ENCODE measurements at places on chromosomes 7 and 10.

- no peak for DNase-seq
Measured at GRCh38 chr10:95431900-95432342, 129.2 kb downstream of the SORBS1 start.

- DNase-seq = no peak
Measured at GRCh38 chr7:143416565-143417149, 8.0 kb upstream of the EPHA1 start.

GRCh38 chr7:129918922-129919321 is 33.8 kb downstream of the UBE2H start:
- DNase-seq = no peak

- DNase-seq = no peak
Measured at GRCh38 chr10:21832821-21833130, 170.8 kb downstream of the DNAJC1 start.

DNA sequence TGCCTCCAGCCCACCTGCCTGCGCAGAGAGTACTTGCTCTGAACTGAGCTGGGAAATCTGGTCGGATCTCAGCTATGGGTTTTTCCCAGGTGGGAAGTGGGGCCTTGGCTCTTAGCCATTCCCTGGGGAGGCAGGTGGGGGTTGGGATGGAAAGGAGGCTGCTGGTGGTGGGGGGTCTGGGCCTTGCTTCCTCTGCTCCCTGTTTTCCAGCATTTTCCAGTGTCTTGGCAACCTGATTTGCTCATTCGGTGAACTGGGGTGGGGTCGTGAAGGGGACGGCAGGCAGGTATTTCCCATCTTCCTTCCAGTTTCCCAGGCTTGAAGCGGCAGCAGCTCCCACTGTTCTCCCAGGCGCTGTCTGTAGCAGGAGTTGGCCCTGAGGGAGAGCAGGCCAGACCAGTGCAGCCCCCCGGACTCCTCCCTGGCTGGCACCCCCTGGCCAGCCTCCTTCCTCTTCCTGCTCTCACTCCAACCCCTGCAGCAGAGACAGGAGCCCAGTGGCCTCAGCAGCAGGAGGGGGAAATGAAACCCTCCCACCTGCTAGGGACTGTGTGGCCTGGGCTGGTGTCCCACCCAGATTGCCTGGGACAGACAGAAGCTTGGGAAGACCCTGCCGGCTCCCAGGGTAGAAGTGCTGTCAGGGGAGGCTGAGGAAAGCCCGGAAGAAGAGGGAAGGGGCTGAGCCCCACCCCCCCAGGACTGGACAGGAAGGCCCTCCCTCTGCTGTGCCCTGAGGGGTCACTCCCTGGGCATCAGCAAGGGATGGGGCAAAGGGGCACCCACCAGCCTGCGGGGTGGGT is 6.6 kb downstream of the TRIM8 start:
- no peak for DNase-seq

GRCh38 chr10:26859241-26860101 is 1.3 kb downstream of the ABI1 start:
- DNase-seq = no peak

DNA sequence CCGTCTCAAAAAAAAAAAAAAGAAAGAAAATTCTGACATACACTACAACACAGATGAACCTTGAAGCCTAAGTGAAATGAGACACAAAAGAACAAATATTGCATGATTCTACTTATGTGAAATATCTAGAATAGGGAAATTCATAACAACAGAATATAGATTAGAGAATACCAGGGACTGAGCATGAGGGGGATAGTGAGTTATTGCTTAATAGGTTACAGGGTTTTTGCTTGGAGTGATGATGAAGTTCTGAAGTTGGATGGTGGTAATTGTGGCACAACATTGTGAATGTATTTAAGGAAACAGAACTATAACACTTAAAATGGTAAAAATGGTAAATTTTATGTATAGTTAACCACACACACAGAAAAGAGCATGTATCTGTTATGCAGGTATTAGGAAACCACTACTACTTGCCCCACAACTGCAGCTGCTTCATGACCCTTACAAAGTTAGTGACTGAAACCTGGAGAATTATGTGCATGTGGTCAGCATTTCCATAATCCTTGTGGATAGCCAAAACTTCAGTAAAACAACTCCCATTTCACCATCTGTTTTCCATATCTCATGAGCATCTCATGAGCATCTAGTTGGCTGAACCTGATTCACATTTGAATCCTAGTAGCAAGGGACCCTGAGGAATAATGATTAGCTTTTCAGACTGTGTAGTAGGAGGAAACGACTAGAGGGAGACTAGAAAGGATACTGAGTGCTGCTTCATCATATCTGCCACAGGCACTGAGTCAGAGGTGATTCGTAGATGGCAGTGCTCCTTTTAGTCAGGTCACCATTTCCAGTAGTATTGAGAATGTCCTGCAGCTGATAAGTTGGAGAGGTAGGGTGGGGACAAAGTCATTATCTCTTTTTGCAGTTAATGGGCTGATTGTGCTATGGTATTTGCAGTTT is 26.3 kb downstream of the SAMD8 start:
- DNase-seq = no peak

- DNase-seq = no peak
Measured at GRCh38 chr10:3774814-3775695, 10.0 kb downstream of the KLF6 start.

DNA sequence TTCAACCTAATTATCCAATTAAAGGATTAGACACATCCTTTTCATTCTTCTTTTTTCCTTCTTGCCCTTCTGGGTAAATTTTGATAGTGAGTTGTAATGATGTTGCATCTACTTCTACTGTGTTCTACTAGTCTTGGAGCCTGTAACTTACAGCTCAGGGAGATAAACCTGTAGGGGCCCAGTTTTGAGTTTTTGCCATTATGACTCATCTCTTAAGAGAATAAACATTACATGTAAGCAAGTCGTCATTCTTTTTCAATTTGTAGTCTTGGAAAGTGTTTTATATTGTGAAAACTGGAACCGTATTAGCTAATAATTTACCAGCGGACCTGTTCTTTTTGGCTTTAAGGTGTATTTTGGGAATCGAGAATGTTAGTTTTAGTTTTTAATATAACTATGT is 89.7 kb upstream of the RPA3 start:
- DNase-seq = no peak

- DNase-seq = no peak
Measured at GRCh38 chr10:36393801-36394200, 731.6 kb upstream of the ANKRD30A start.

DNA sequence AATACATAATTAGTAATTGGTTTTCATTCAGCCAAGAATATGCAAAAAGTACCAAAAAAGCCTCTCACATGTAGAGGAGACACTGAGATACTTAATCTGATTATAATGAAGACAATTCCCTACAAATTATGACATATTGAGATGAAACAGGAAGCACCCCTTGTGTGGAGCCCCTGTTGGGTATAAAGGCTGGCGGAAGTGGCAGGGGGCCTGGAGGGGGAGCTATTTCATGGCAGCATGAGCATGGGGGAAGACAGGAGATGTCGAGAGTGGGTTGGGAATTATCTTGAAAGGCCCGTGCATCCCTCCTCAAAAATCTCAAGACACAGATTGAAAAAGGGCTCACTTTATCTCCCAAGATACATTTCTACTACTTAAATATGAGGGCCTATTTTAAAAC is 96.9 kb downstream of the PIP4K2A start:
- DNase-seq = no peak

GRCh38 chr7:66697449-66698438 is 42.8 kb upstream of the RABGEF1 start:
- no peak for DNase-seq

GRCh38 chr7:87853237-87853864 is 22.8 kb downstream of the SLC25A40 start:
- DNase-seq = no peak

GRCh38 chr10:112678987-112679386 is 232.0 kb downstream of the VTI1A start:
- DNase-seq = no peak

DNA sequence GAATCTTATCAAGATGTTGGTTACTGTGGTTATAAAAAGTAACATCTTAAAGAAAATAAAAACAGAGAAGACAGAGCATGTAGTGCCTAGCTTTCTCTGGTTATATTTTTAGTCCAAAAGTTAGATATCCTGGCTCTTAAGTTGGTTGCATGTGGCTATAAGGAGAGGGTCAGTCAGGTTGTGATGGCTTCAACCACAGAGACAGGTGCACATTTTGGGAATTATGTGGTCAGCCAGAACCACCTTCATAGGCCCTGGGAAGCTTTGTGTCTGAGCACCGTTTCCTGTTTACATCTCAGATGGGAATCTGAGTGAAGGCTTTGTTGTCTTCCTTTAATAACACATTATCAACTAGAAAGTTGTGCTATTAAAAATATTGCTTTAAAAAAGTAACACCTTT is 265.1 kb upstream of the IGFBP3 start:
- no peak for DNase-seq

- no peak for DNase-seq
Measured at GRCh38 chr10:67036808-67037207, 111.0 kb downstream of the LRRTM3 start.

DNA sequence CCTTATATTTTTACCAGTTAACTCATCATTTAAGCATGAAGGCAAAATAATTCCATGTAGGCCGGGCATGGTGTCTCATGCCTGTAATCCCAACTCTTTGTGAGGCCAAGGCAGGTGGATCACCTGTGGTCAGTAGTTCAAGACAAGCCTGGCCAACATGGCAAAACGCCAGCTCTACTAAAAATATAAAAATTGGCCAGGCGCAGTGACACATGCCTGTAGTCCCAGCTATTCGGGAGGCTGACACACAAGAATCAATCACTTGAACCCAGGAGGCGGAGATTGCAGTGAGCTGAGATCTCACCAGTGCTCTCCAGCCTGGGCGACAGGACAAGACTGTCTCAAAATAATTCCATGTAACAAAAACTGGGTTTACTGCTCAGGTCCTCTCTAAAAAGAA is 18.3 kb downstream of the HNRNPA2B1 start:
- DNase-seq = no peak

- peak; percentile 89 for DNase-seq
Measured at GRCh38 chr10:13348216-13349017, at the start of gene SEPHS1. SEPHS1 (minus strand) TSS chr10:13348293; CDS start chr10:13344950, 3,343 bp downstream.

GRCh38 chr10:127527891-127528290 is 21.2 kb upstream of the NPS start:
- DNase-seq = no peak

DNA sequence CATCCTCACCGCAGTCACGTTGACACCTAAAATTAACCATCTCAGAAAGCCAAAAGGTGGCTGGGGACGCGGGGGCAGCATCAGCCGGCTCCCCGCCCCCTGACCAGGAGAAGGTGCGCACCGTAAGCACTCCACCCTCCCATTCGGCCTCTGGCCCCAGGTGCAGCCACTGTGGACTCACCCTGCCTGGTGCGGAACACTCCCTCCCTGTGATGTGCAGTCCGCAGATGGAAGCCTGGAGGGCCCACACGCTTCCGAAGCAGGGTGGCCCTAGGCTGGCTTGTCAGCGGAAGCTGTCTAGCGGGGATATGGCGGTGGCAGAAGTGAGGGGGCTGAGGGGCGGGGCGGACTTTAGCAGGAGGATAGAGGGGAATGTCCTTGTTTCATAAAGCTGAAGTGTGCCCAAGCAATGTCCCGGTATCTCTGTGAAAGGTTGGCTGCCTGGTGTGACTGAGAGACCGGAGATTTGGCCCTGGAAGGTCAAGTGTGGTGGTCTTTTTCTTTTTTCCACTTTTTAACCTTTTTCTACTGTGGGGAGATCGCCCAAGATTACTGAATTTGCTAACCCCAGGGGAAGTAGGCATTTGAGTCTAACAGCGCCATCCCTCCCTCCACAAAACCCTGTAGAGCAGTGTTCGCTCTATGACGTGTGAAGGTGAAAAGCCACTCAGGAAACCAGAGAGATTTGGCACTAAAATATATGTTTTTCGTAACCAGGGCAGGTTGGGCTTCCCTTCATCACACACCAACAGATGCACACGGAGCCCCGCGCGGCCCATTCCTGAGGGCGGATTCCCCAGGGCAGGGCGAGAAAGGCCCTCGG is 74.7 kb downstream of the CXCL12 start:
- DNase-seq = no peak

- no peak for DNase-seq
Measured at GRCh38 chr7:47413526-47414341, 168.2 kb downstream of the TNS3 start.

- DNase-seq = no peak
Measured at GRCh38 chr10:23338886-23339285, 5.7 kb downstream of the C10orf67 start.

GRCh38 chr10:92278996-92279696 is 11.7 kb downstream of the CPEB3 start:
- DNase-seq = no peak

- DNase-seq = no peak
Measured at GRCh38 chr10:21978191-21978862, 25.2 kb downstream of the DNAJC1 start.
